Hepatic stellate cell (primary cell): ENCODE measurements at places on chromosomes 3 and 15.

DNA sequence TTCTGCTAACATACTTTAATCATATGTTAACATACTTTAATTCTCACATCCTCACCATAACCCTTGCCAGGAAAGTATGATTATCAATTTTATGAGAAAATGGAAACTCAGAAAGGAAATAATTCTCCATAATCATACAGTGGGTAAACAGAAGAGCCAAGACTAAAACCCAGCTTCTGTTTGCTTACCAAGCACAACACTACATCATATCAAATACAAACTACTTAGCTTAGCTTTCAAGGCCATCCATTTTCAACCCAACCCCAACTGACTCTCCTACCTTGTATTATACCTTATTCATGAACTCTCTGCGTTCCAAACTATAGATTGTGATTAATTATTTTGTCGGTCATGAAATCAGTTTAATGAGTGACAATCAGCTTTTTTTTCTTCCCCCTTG is 9.0 kb downstream of the ZNF148 start:
- DNase-seq, result no peak

GRCh38 chr3:62818347-62818746 is 56.9 kb downstream of the CADPS start:
- no peak for DNase-seq

- DNase-seq, result no peak
These were observed 81.5 kb downstream of the CHST2 start for GRCh38 chr3:143201045-143201444.

- DNase-seq, result peak; percentile 31
These were observed 73.3 kb downstream of the SYNPR start for GRCh38 chr3:63351159-63352007.

GRCh38 chr3:23949784-23950183 is 4.7 kb downstream of the NR1D2 start:
- peak; percentile 29 for DNase-seq
